NCI-H1417 (cell line): ENCODE measurements at places on chromosomes 1 and 21.
A peak's percentile ranks its signal among the peaks of the same experiment; 100 is the strongest.

DNA sequence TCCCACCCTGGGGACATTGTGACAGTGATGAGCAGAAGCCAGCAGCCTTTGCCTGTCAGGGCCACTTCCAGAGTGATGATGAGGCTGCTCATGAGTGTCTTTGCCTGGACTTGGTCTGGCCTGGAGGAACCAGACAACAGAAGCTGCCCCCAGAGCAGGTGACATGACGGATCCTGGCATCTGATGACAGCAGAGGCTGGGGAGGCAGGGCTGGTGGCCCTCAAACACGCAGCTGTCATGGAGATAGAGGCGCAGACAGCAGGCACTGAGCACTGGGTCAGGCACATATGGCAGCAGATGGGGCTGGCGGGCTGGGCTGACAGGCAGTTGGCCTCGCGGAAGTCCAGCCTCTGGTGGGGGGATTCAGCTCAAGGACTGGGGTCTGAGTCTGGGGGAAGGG, 66.4 kb upstream of the STUM start:
- no peak for DNase-seq

- no peak for DNase-seq
These were observed 52.5 kb downstream of the NFASC start for GRCh38 chr1:204923201-204923600.

GRCh38 chr1:96999191-96999590, 277.6 kb downstream of the PTBP2 start:
- no peak for DNase-seq

- peak; percentile 40 for DNase-seq
These were observed 322.4 kb upstream of the DEPDC1 start for GRCh38 chr1:68819190-68819829.

- no peak for DNase-seq
These were observed 122.2 kb downstream of the RUNX1 start for GRCh38 chr21:34926803-34927467.

DNA sequence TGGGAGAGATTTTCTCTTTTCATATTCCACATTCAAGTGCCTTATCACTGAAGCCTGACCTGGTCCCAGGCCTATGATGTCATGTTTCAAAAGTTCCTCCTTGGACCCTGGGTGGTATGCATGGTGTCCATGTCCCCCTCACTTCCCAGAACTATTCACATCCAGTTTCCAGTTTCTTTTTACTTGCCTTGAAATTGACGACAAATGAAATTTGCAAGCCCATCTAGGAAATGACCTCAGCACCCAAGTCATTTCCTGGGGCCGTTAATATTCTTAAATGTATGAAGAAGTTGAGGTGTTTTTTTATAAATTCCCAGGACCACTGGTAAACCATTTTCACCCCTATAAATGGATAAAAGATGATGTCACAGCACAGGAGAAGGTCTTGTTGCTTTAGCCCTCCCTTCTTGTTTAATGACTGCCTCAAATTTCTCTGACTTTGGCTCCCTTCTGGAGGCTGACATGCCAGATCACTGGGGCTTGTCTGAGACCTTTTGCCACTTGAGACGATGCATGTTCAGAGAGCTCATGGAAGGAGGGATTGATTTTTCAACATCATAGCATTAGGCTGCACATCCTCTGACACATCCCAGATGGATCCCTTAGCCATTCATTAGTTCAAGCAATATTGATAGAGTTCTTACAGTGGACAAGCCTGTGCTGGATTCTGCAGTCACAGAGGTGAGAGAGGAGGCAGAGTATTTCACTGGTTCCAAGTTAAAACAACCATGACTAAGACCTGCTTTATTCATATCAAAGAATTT, 221.3 kb downstream of the PLPP3 start:
- DNase-seq: no peak

- no peak for DNase-seq
These were observed 21.3 kb downstream of the SLC44A5 start for GRCh38 chr1:75589637-75590036.

- no peak for DNase-seq
These were observed 13.6 kb upstream of the SYT14 start for GRCh38 chr1:209924390-209924789.

GRCh38 chr1:4369335-4369734, 285.1 kb upstream of the AJAP1 start:
- no peak for DNase-seq

GRCh38 chr1:95168761-95169351, 51.7 kb downstream of the TLCD4 start:
- no peak for DNase-seq

DNA sequence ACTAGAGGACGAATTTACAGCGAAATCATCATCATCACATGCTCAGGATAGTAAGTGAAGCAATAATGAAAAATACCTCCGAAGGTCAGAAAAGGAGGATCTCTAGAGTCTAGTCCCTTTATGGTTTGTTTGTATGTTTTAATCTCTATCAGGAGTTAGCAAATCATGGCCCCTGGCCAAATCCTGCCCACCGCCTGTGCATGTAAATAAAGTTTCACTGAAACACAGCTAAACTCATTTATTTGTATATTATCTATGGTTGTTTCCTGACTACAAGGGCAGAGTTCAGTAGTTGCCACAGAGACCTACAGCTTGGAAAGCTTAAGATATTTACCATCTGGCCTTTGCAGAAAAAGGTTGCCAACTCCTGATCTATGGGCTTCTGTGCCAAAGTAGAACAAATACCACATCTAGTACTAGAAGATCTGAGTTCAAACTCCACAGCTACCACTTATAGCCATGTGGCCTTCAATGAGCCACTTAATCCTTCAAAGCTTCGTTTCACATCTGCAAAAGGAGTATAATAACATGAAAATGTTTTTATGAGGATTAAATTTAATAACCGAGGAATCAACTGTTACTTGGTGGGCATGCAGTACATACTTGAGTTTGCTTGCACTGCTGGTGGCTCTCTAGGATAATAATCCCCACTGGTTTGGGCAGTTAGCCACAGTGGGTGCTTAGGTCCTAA, 94.0 kb upstream of the KIF26B start:
- DNase-seq: no peak

DNA sequence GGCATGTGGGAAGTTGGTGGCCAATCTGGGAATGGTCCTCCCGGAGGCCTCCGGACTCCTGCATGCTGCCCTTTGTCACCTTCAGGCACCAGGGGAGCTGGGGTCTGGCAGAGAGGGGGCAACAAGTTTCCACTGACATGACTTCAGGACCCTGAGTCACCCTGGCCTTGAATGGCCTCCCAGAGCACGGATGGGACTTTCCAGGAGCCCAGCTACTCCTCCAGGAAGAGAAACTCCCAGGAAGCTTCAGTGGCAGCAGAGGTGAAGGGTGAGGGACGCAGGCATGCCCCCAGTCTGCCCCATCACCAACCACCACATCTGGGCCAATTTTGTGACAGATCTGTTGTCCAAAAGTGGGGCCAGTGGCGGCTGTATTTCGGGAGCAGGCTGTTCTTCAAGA, 55.9 kb upstream of the WASF2 start:
- no peak for DNase-seq

GRCh38 chr1:44423591-44424537, 18.8 kb downstream of the RNF220 start:
- no peak for DNase-seq

- peak; percentile 90 for DNase-seq
These were observed 79.2 kb upstream of the WDR26 start for GRCh38 chr1:224513787-224514209.

DNA sequence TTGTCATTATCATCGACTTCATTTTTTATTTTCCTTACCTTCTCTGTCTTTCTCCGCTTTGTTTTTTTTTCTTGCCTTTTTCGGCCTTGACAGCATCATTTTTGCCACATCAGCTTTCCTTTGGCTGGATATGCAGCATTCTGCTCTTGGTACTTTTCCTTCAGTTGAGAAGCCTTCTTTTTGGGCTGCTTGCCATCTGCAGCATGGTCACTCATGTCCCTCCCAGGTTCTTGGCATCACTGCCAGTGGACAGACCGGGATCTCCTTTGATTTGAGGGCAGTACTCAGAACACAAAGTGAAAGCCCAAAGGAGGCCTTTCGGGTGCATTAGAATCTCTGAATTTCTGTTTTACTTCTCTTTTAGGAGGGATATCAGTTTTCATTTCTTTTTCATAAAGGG, 3.7 kb upstream of the PARP1 start:
- no peak for DNase-seq

- DNase-seq: peak; percentile 49
These were observed 455.3 kb upstream of the USP24 start for GRCh38 chr1:55670331-55671082.

DNA sequence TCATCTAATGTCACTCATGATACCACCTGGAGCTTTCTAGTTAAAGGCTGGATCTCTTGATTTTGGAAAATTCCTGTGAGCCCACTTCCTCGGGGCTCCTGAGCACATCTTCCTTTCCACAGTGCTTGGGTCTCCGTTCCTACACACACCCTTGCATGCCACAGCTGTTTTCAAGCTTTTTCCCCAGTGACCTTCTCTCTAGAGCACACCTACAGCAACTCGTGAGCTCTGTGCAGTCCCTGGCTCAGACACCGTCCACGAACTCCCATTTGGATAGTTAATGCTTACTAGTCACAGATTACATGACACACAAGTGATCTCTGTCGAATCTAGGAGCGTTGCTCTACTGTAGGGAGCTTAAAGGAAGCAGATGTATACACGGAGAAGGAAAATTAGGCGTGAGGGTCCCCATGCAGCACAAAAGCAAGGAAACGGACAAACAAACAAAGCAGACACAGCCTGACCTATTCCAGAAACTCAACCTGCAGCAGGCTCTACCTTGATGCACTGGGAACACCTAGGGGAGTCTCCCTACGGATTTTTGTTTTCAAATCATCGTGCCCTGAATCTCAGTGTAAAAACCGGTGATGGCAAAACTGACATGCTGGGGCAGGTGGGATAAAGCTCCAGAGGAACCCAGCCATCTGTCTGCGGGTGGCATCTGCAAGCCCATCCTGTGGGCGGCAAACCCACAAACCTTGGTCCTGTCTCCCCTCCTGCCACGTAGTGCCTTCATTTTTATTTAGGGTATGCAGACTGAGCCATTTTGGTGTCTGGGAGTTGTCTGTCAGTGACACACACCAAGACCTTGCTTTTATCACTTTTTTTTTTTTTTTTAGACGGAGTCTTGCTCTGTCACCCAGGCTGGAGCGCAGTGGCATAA, 177.8 kb downstream of the RUNX1 start:
- DNase-seq: no peak

GRCh38 chr1:110235834-110236682, 25.9 kb downstream of the KCNC4 start:
- DNase-seq: no peak

- DNase-seq: no peak
These were observed 181.5 kb downstream of the PLPP3 start for GRCh38 chr1:56397811-56398231.

- DNase-seq: no peak
These were observed 511.0 kb upstream of the CAMK1G start for GRCh38 chr1:209072481-209072880.

DNA sequence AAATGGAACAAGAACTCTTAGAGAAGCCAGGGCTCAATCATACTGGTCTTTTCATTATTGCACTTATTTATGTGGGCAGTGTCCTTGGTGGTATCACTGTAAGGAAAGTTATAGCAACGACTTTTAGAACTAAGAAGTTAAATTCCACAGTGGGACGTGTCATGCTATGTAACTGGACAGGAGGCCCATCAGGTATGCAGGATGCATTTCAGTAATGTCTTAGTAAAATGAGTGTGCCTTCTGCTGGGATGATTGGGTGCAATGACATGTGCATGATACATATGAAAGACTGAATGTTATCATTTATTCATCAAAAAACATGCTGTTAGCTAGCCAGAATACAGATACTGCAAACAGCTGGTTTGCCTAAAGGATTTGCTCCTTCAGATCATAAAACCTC, 6.9 kb upstream of the ATP1B1 start:
- no peak for DNase-seq

- peak; percentile 28 for DNase-seq
These were observed 7.3 kb downstream of the GLMN start for GRCh38 chr1:92291372-92291999.

DNA sequence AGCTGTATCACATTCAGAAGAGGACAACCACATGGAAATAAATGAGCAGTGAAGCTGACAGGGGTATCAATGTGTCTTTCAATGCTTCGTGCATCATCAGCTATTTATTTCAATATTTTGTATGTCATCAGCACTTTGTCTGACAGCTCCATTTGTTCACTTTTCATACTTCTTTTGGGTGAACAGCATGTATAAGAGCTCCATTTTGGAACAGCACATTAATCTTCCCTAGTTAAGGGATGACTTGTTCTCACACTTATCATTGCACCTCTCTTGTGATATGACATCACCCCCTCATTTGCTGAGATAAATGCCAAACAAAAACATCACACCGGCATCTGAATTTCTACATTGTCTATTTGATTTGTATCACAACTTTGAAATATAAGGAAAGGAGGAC, 190.6 kb upstream of the SAMSN1 start:
- no peak for DNase-seq

DNA sequence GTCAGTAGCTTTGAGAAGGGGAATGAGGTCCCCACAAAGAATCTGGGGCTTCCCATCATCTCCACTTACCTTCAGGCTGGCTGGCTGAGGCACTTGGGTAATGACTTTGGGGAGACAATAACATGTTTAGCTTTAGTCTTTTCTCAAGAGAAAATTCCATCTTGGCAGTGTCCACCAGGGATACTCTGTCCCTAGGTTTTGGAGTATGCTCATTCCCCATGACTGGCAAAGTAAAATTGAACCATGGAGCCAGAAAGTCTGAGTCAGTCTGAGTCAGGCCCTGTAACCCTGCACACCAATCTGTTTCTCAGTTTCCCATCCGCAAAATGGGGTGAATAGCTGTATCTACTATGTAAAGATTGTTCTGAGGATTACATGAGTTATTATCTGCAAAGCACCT, 28.2 kb downstream of the RUNX1 start:
- no peak for DNase-seq

GRCh38 chr1:223645903-223646302, 19.6 kb downstream of the CAPN8 start:
- peak; percentile 28 for DNase-seq

DNA sequence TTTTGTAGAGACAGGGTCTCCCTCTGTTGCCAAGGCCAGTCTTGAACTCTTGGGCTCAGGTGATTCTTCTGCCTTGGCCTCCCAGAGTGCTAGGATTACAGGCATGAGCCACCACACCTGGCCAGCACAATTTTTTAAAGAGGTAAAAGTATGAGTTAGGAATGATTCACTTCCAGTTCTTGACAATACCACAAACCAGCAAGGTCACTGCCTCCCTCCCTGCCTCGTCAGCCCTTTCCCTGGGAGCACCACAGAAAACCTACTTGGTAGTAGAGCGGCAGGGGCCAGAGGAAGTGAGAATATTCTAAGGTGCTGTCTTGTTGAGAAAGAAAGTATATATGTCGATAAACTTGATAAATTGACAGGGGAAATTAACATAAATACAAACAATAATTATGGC, 10.8 kb upstream of the CDA start:
- DNase-seq: no peak

DNA sequence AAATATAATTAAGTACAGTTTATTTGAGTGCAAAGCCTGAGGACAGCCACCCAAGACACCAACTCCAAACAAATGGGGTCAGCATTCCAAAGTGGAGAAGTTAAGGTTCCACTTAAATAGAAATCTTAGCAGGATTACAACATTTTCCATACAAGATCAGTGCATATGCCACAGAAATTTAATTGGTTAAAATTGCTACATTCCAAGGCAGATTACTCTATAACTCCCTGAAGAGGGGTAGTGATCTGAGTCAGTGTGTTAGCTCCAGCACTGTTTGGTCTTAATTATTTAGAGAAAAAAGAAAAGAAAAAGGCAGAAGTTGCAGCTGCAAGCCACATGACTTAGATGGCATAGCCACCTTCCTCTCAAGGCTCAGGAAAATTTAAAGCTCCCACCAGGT, 297.5 kb downstream of the HHIPL2 start:
- no peak for DNase-seq

GRCh38 chr1:8789314-8790214, 27.9 kb downstream of the RERE start:
- DNase-seq: no peak

GRCh38 chr1:170864238-170864637, 71.1 kb upstream of the MROH9 start:
- DNase-seq: no peak
